Activated CD4-positive, CD25-positive, alpha-beta regulatory T cell treated with anti-CD3 and anti-CD28 coated beads, Interleukin-2, amount 50 U/mL, for 72 hours (primary cell): ENCODE measurements at places on chromosomes 12 and 14.

GRCh38 chr12:8475508-8476203 is 19.9 kb downstream of the CLEC6A start:
- DNase-seq: no peak

DNA sequence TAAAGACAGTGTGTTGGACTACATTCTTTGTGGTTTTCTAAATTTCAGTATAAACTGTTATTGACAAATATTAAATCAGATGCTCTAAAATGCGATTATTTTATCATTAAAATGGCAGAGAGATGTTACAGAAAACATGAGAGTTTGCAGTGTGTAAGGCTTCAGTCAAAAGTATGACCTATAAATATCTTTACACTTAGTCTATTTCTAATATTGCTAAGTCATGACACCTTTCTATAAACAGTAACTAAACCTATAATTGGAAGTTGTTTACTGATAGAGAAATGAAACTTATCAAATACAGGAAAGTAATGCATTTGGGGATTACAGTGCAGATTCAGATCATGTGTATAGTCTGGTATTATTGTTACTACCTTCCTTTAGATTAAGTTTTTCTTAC is 68.9 kb upstream of the YARS2 start:
- no peak for DNase-seq

DNA sequence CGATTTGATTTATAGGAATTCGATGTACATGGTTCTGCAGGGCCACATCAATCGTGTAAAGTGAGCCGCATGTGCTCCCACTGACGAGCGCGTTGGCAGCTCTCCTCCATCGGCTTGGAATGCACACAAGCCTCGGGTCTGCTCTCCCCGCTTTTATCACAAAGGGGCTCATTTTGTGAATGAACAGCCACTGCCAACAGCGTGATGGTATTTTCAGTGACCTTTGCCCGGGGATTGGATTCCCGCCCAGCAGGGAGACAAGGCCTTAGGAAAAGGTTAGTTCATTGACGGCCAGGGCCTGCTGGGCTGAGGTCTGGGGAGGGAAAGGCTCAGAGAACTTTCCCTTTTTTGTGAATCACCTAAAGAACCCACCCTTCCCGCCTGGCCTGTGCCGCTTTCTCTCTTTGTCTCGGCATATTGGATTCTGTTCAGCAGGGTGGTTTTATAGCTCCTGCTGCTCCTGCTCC is 232.1 kb downstream of the MSRB3 start:
- no peak for DNase-seq

DNA sequence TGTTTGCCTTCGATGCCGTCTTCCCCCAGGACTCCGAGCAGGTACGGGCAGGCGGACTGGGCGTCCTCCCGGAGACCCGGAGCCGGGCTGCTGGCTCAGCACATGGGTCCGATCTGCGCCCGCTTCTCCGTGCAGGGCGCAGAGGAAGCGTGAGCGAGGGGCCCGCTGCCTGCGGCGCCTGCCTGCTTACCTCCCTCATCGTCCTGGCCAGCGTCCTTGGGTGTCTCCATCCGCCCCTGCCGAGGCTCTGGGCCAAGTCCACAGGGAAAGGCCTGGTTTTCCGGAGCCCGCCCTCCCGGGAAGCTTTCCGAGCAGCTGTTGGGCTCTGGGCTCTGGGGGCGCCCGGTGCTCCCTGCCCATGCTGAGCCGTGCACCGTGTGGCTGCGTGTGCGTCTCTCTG is 33.5 kb downstream of the KIF26A start:
- no peak for DNase-seq

GRCh38 chr14:30020271-30020670 is 92.6 kb upstream of the PRKD1 start:
- no peak for DNase-seq

DNA sequence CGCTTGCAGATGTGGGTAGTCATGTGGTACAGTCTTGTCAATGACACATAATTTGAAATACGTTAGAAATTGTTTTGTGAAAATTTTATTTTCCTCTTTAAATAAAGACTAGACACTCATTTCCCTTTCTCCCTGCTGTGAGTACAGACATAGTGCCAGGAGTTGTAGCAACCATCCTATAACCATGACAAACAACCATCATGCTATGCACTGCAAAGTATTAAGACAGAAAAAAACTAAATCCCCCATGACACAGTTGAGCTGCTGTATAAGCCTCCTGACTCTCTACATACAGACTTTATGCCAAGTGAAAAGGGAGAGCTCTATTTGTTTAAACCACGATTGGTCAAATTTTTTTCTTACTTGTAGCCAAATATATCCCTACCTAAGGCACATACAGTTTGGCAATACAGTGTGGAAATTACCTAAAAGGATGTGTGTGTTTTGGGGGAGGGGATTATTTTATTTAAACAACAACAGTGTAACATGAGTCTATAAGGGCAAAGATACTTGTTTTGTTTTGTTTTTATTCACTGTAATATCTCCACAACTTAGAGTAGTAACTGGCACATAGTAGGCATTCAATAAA is 45.0 kb upstream of the KRR1 start:
- DNase-seq: no peak

- DNase-seq: no peak
Measured at GRCh38 chr14:75969891-75970290, 11.9 kb downstream of the TGFB3 start.

DNA sequence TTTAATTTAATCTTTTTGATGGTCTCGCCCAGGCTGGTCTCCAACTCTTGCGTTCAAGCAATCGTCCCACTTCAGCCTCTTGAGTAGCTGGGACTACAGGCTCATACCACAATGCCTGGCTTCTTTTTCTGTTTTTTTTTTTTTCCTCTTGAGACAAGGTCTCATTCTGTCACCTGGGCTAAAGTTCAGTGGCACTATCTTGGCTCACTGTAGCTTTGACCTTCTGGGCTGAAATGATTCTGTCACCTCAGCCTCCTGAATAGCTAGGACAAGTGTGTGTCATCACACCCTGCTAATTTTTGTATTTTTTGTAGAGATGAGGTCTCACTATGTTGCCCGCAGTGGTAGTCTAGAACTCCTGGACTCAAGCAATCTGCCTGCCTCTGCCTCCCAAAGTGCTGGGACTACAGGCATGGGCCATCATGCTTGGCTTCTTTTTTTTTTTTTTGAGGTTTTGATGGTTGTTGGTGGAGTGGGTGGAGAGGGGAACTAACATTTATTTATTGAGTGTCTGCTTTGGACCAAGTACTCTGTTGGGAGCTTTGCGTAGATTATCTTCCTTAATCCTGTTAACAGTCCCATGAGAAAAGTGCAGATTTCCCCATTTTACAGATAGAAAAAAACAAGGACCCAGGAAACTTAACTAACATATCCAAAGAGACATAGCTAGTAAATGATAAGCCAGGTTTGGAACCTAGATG is 102.0 kb downstream of the DIP2B start:
- no peak for DNase-seq

GRCh38 chr12:53381731-53382630 is 2.0 kb downstream of the SP1 start:
- no peak for DNase-seq

DNA sequence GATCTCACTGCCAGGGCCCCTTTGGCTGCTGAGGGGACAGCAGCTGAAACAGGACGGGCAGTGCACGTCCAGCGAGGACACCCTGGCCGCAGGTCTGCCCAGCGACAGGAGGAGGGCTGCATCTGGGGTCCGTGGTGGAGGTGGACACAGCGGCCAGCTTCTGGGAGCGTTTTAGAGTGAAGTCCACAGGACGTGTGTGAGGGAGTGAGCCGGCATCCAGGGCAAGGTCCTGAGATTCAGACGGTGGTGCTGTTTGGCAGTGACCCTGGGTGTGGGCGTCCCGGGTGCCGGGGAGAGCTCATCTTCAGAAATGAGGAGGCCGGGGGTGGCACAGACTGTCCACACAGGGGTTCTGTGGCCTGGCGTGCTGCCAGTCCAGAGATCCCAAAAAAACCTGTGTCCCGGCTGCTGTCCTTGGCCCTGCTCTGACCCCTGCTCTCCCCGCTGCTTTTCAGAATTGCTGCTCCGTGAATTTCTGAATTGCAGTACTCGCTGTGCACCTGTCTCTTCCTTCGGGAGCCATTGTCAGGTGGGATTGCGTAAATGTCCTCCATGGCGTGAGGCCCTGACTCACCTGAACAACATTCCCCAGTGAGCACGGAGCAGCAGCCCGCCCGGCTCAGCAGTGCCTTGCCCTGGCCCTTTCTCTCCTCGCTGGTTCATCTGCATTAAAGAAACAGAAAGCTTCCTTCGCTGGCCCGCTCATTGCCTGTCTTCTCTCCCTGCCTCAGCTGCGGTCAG is 183.5 kb upstream of the C14orf180 start:
- DNase-seq: no peak

GRCh38 chr12:48822139-48822538 is 3.8 kb downstream of the CACNB3 start:
- no peak for DNase-seq

DNA sequence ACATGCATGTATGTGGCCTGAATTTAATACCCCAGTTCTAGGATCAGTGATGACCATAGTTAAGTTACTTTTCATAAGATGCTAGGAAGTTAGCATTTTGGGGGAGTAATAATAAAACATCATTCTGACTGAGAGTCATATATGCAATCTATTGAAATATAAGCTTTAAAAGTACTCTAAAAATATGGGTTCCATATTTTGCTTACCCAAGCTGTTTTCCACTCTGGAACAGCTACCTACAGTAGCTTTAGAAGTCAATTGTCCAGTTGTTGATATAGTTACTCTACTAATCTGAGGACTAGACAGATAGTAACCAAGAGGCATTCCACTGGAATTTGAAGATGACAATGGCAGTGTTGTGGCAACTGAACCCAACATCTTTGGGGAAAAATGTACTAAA is 4.0 kb downstream of the LMNTD1 start:
- DNase-seq: no peak

DNA sequence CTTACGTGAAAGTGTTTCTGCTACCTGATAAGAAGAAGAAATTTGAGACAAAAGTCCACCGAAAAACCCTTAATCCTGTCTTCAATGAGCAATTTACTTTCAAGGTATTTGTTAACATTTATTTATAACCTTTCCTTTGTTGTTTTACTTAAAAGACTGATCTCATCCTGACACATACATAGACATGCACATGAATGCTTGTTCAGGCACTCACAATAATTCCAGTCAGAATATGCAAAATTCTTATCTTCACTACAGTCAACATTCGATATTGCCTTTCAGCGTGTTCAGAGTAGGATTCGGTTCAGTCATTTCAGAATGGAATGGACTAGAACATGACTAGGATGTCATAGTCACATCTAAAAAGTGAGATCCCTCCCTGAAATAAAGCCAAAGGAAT is 394.6 kb downstream of the PAWR start:
- DNase-seq: no peak

DNA sequence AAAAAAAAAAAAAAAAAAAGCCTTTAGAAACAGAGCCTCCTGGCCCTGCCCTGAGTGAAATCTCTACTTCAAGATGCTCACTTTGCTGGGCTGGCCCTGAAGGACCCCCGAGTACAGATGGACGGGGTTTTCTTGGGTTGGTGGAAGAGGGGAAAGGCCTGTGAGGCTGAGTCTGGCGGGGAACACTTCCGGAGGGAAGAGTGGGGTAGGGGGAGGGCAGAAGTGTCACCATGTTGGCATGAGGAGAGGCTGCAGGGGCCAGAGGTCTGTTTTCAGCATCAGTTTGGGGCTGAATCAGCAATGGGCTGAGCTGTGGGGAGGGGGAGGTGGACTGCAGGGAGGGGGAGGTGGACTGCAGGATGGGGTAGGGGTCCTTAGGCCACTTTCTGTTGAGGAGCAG is 15.3 kb downstream of the RFLNA start:
- no peak for DNase-seq

DNA sequence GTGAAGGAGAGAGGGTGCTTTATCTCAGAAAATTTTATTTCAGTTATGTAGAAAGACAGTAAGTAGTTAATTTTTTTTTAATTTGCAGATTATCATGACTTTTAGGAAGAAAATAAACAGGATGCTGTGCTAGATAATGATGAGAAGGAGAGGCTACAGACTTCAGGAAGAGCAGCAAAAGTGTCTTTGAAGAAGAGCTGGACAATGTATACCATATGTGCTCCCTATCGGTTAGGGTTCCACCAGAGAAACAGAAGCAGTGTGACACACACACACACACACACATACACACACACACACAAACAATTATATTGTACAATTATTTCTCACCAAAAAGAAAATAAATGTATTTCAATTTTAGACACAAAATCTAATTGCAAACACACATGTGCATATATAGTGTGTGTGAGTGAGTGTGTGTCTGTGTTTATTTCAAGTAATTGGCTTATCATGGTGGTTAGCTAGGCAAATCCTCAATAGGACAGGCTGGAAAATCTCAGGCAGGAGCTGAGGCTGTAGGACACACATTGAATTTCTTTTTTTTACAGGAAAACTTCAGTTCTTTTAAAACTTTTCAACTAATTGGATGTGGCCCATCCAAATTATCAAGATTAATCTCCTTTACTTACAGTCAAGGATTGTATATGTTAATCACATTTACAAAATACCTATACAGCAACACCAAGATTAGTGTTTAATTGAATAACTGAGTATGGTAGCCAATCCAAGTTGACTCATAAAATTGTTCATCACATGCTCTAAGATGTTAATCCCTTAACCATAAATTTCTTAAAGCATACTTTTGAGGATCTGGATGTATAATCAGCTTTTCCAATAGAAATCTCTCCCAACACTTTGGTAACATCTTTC is 235.8 kb upstream of the DCN start:
- DNase-seq: no peak

GRCh38 chr12:131163189-131163738 is 209.6 kb downstream of the ADGRD1 start:
- no peak for DNase-seq

DNA sequence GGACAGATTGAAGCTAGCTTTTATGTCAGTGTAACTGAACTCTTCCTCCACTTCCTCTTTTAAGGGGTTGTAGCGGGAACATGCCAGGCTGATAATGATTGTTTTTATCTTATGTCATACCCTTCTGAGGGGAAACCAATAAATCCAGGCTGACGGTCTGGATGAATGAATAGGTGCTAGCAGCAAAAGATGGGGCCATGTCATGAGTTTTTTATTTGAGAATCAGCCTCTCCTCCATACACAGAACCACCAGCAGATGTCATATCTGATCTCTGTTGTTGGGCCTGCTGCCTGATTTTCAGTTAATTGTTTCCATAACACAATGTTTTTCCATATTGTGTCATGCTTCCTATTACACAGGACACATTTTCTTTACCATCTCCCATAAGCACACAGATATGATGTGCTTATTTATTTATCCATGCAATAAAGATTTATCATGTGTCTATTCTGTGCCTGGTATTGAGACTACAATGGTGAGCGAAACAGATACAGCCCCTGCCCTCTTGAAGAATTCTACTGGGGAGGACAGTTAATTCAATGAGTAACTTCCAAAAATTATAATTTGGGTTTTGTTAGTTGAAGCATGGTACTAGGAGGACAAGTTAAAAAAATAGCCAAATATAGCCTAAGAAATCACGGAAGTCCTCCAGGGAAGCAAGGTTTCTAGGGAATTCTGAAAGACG is 33.6 kb upstream of the CRY1 start:
- DNase-seq: no peak

- DNase-seq: no peak
Measured at GRCh38 chr12:10634427-10634826, 21.0 kb upstream of the MAGOHB start.
